Activated CD4-positive, alpha-beta T cell treated with anti-CD3 and anti-CD28 coated beads, Interleukin-2, amount 10 ng/mL, durations not matched to agents 24 days and 14 days (primary cell): ENCODE measurements at places on chromosomes 6 and 20. TPM values are rescaled to one million over a fixed set of nuclear protein-coding genes. Genes with fewer than 3 reads are reported as not detected.

Gene BPI
- total RNA-seq: not detected in 2 replicates

Gene FAM83D
- total RNA-seq: 12.9 and 13.7 TPM in 2 replicates

Gene EDN1
- 0.26 TPM in 1 of 2 replicates, not detected in the other for total RNA-seq

Gene IL20RA
- total RNA-seq: not detected in 2 replicates

Gene FBXL4
- 12.8 and 15.3 TPM in 2 replicates for total RNA-seq

Gene SERPINB6
- 33.1 and 36.2 TPM in 2 replicates for total RNA-seq

Gene BIRC7
- not detected in 2 replicates for total RNA-seq

Gene OOEP
- total RNA-seq: 0.47 TPM in 2 replicates

Gene EYA2
- total RNA-seq: not detected in 2 replicates

Gene PTPRT
- not detected in 2 replicates for total RNA-seq

Gene HLA-DRB5
- 5.1 and 6.0 TPM in 2 replicates for total RNA-seq

DNA sequence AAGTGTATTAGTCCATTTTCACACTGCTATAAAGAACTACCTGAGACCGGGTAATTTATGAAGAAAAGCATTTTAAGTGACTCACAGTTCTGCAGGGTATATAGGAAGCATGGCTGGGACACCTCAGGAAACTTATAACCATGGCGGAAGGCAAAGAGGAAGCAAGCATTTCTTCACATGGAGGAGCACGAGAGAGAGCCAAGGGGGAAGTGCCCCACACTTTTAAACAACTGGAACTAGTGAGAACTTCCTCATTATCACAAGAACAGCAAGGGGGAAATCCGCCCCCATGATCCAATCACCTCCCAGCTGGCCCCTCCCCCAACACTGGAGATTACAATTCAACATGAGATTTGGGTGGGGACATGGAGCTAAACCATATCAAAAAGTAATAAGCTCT lies 28.3 kb upstream of the B3GAT2 start:
- H3K27me3 ChIP-seq: peaks cover 1% of the 10 kb centered on the region
- H3K27ac ChIP-seq: no peak overlapping the region
- DNase-seq: no peak
- H3K4me3 ChIP-seq: no peak overlapping the region
- H3K36me3 ChIP-seq: no peaks in the 10 kb centered on the region

GRCh38 chr6:55569638-55570037 lies 9.4 kb downstream of the HMGCLL1 start:
- no peak overlapping the region for H3K27ac ChIP-seq
- no peak overlapping the region for H3K4me3 ChIP-seq
- DNase-seq: no peak
- H3K4me1 ChIP-seq: no peaks in the 10 kb centered on the region
- no peaks in the 10 kb centered on the region for H3K27me3 ChIP-seq

- DNase-seq: no peak
- H3K4me3 ChIP-seq: no peak overlapping the region
Observed at GRCh38 chr20:40238511-40238910, 450.5 kb downstream of the MAFB start.

DNA sequence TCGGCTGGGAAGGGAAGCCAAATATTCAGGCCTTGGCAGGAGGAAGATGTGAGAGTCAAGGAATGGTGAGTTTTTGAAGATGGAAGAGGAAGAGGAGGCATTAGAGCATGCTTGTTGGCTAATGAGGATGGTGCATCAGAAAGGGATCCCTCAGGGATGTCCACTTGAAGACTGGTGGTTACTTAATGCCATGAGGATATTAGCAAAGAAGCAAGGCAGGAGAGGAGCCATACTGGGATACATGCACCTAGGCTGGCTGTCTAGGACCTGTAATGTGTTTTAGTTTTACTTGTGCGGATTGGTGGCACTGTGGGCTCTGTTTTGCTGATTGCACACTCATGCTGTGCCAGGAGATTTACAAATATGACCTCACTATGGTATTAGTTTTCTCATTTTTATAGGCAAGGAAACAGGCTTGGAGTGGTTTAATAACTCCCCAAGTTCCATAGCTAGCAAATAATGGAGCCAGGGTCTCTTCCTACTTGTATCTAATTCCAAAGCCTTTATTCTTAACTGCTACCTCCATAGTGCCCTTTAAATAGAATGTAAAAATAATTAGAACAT lies 37.8 kb downstream of the NCOA7 start:
- no peak overlapping the region for H3K27ac ChIP-seq
- H3K36me3 ChIP-seq: peaks cover 11% of the 10 kb centered on the region
- no peak overlapping the region for H3K4me3 ChIP-seq
- no peaks in the 10 kb centered on the region for H3K27me3 ChIP-seq
- H3K4me1 ChIP-seq: peaks cover 51% of the 10 kb centered on the region

- no peak overlapping the region for H3K27ac ChIP-seq
- DNase-seq: no peak
- H3K27me3 ChIP-seq: no peaks in the 10 kb centered on the region
- H3K4me1 ChIP-seq: peaks cover 23% of the 10 kb centered on the region
Observed at GRCh38 chr20:36736451-36737182, 9.3 kb downstream of the NDRG3 start.

GRCh38 chr6:108651340-108652227 lies 90.9 kb downstream of the FOXO3 start:
- DNase-seq: no peak
- H3K4me1 ChIP-seq: peaks cover 4% of the 10 kb centered on the region
- H3K27me3 ChIP-seq: no peaks in the 10 kb centered on the region
- no peak overlapping the region for H3K27ac ChIP-seq
- H3K4me3 ChIP-seq: no peak overlapping the region

DNA sequence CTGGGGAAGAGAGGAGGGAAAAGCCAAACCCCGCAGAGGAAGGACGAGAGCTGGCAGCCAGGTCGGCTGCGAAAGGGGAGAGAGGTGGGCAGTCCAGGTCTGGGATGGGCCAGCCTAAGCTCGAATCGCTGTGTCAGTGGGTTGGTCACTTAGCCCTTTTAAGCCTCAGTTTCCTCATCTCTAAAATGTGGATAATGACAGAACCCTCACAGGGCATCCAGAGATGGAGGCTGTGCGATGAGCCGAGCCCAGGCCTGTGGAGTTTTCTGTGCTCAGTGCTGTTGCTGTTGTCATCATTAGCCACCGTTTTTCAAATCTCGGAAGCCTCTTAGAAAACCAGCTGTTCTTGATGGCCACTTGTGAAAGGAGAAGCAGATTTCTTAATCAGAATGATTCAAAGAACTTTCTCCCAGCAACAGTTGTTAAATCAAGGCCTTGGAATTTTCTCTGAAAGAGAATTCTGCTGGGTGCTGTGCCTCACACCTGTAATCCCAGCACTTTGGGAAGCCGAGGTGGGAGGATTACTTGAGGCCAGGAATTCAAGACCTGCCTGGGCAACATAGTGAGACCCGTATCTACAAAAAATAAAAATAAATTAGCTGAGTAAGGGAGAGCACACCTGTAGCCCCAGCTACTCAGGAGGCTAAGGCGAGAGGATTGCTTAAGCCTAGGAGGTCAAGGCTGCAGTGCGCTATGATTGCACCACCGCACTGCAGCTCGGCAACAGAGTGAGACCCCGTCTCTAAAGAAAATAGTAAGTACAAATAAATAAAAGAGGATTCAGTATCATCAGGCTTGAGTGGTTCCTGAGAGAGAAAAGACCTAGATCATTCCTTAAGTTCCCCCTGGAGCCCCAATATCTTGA lies 46.3 kb upstream of the ENTPD6 start:
- H3K4me1 ChIP-seq: peaks cover 4% of the 10 kb centered on the region
- DNase-seq: no peak
- H3K36me3 ChIP-seq: no peaks in the 10 kb centered on the region

DNA sequence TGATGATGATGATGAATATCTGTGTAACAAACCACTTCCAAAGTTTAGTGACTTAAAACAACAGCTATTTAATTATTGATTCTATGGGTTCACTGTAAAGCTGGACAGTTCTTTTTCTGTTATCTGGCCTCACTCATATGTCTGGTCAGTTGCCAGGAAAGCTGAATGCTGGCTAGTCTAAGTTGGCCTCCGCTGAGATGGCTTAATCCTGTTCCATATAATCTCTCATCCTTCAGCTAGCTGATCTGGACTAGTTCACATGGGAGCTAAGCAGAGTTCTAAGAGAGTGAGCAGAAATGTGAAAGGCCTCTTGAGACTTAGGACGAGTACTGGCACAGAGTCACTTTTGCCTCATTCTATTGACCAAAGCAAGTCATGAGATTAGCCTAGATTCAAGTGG lies 334.7 kb upstream of the FLRT3 start:
- H3K4me3 ChIP-seq: no peak overlapping the region
- no peaks in the 10 kb centered on the region for H3K36me3 ChIP-seq
- no peaks in the 10 kb centered on the region for H3K4me1 ChIP-seq
- no peak overlapping the region for H3K27ac ChIP-seq
- no peaks in the 10 kb centered on the region for H3K27me3 ChIP-seq

DNA sequence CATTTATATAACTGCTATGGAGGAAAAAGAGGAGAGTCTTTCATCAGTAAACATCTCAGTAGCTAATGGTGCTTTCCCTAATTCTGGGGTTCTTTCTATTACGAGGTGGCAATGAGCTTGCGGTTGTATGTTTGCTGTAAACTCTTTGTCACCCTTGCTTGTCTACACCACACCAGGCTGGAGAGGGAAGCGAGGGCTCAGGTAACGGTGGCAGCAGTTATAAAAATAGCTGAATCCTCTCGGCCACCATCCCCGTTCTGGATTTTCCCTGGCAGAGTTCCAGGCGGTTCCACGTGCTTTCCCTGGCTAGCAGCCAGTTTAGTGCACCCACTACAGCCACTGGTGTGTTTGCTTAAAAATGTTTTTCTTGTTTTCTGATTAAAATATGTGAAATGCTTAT lies 39.0 kb downstream of the MAS1 start:
- no peak overlapping the region for H3K27ac ChIP-seq
- DNase-seq: no peak
- no peaks in the 10 kb centered on the region for H3K36me3 ChIP-seq
- no peak overlapping the region for H3K4me3 ChIP-seq
- H3K4me1 ChIP-seq: peaks cover 23% of the 10 kb centered on the region

DNA sequence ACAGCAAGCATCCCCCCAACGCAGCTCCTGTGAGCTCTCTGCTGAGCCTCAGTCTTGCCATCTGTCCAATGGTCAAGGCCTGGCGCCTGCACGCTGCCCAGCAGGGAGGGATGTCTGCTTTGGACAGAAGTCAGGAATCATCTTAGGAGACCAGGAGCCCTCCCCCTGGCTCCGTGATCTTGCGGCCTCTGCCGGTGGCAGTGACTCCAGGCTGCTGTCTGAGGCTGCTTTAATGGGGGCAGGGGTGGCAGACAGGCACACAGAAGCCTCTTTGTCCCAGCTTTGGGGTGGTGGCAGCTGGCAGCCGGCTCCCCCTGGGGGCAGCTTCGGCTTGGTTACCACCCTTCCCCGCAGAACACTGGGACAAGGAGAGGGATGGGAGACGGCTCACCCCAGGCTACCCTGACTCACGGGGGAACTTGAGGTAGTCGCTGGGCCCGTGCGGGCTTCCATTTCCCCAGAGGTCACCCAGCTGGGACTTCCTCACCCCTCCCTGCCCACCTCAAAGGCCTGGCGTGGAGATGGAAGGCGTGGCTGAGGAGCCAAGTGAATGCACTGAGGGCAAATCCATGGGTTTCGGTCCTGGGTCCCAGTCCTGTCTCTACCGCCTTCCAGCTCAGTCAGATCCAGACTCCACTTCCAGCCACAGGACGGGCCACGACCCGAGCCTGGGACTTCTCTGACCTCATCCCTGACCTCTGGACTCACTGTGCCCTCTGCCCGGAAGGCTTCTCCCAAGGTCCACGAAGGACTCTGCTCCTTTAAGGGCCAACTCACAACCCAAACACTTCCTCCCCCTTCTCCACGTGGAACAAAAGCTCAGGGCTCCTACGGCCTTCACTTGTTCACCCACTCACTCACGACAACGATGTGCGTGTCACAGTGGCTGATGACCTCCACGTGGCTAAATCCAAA lies 14.8 kb downstream of the PEDS1 start:
- H3K4me1 ChIP-seq: peaks cover 20% of the 10 kb centered on the region
- DNase-seq: no peak
- H3K27ac ChIP-seq: no peak overlapping the region
- peaks cover 50% of the 10 kb centered on the region for H3K36me3 ChIP-seq
- no peaks in the 10 kb centered on the region for H3K27me3 ChIP-seq

- no peak for DNase-seq
- no peaks in the 10 kb centered on the region for H3K27me3 ChIP-seq
- H3K4me1 ChIP-seq: peaks cover 72% of the 10 kb centered on the region
Observed at GRCh38 chr6:105789935-105790334, 296.2 kb upstream of the PRDM1 start.

DNA sequence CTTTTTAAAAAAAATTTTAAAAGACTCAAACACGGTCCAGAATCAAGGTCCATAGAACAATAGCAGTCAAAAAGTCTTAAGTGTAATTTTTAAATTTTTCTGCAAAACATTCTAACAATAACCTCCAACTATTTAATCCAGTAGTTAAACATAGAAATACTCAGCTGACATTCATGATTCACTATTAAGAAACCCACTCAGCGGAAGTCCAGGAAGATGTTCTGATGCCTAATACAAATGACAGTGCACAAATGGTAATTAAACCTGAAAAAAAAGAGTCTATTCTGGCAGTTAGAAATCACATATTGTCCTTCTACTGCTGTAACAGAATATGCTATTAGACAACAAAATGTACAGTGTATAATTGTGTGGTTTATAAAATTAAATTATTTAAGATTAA lies 128.2 kb upstream of the BMP5 start:
- H3K4me3 ChIP-seq: no peak overlapping the region
- H3K27me3 ChIP-seq: no peaks in the 10 kb centered on the region
- H3K27ac ChIP-seq: no peak overlapping the region
- DNase-seq: no peak
- H3K36me3 ChIP-seq: no peaks in the 10 kb centered on the region

GRCh38 chr6:38593998-38594665 lies 45.6 kb downstream of the BTBD9 start:
- no peak for DNase-seq
- peaks cover 3% of the 10 kb centered on the region for H3K4me1 ChIP-seq
- H3K36me3 ChIP-seq: peaks cover 13% of the 10 kb centered on the region
- no peak overlapping the region for H3K4me3 ChIP-seq

GRCh38 chr20:62482974-62483373 lies 7.2 kb upstream of the GATA5 start:
- no peak overlapping the region for H3K4me3 ChIP-seq
- no peaks in the 10 kb centered on the region for H3K36me3 ChIP-seq
- H3K27ac ChIP-seq: no peak overlapping the region
- H3K27me3 ChIP-seq: peaks cover 59% of the 10 kb centered on the region
- peaks cover 4% of the 10 kb centered on the region for H3K4me1 ChIP-seq
- DNase-seq: no peak

DNA sequence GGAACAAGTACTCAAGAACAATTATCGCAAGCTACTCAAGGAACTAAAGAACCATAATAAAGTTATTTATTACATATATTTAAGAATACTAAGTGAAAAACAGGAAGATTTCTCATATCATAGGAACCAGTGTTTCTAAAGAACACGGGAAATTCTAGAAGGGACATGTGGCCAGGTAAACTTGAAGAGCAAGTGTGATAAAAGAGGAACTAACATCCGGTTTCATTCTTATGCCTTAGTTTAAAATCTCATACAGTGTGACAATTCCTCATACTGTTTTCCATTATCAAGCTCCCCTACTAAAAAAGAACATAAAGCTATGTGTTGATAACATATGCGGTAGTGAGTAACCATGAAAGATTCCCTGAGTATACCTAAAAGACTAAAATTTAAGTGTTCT lies 163.5 kb upstream of the SHLD1 start:
- DNase-seq: no peak
- H3K27ac ChIP-seq: peak overlapping the region; percentile 71
- H3K36me3 ChIP-seq: peaks cover 44% of the 10 kb centered on the region
- H3K27me3 ChIP-seq: no peaks in the 10 kb centered on the region
- peaks cover 39% of the 10 kb centered on the region for H3K4me1 ChIP-seq
- peak overlapping the region; percentile 57 for H3K4me3 ChIP-seq
